Dorsolateral prefrontal cortex (tissue), 122 donors: ENCODE measurements at places on chromosomes 2 and 18.
A peak's percentile ranks its signal among the peaks of the same experiment; 100 is the strongest.

GRCh38 chr2:70718736-70719135 lies 49.3 kb downstream of the ADD2 start:
- DNase-seq = no peak

DNA sequence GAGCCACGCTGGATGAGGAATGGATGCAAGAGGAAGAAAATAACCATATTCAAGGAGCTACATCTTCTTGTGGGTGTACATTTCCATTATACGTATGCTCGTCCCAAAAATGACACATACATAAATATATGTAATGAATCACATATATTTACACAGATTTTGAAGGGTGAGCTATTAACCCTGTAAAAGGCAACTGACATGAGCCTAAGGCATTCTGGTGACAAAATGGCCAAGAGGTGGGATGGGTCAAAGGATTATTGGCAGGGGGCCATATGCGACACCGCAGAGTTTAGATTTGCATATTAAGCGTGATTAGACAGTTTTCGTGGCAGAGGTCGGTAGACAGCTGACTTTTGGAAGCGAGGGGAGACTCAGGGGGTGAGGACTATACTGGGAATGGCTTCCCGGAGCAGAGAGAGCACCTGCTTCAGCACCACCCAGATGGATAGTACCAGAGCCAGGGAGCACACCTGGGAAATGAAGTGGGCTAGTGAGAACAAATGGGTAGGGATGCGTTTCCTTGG lies 431 bp upstream of the CNRIP1 start:
- no peak for DNase-seq

DNA sequence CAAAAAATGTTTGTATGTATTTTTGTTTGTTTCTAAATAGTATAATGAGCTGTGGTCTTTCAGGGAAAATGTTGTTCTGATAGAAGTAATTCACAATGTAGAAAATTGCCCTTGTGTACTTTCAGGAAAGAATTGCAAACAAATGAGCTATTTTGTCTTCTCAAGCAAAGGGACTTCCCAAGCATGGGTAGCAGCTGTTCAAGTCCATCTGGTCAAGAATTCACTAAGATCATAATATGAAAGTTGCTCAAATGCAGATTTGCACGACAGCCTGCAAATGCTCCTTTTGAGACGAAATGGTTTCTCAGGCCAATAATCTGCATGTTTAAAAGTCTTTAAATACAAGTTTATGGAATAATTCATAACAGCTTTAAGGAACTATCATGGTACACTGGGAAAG lies 51.9 kb upstream of the HNMT start:
- no peak for DNase-seq

DNA sequence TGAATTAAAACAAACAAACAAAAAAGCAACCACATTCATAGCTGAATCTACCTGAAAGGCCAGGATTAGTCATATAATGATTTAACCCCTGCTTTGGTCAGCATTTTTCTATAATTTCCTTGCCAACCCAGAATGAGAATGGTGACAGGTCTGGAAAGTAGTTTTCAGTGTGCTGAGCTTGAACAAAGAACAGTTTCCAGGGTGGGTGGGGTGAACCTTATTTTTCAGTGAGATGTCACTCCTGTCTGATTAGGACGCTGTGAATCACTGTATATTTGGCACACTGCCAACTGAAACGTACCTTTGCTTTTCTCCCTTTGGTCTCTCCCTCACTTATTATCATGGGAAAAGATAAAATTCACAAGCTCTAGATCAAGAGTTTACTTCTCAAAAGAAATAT lies 35.0 kb upstream of the DSC1 start:
- no peak for DNase-seq

DNA sequence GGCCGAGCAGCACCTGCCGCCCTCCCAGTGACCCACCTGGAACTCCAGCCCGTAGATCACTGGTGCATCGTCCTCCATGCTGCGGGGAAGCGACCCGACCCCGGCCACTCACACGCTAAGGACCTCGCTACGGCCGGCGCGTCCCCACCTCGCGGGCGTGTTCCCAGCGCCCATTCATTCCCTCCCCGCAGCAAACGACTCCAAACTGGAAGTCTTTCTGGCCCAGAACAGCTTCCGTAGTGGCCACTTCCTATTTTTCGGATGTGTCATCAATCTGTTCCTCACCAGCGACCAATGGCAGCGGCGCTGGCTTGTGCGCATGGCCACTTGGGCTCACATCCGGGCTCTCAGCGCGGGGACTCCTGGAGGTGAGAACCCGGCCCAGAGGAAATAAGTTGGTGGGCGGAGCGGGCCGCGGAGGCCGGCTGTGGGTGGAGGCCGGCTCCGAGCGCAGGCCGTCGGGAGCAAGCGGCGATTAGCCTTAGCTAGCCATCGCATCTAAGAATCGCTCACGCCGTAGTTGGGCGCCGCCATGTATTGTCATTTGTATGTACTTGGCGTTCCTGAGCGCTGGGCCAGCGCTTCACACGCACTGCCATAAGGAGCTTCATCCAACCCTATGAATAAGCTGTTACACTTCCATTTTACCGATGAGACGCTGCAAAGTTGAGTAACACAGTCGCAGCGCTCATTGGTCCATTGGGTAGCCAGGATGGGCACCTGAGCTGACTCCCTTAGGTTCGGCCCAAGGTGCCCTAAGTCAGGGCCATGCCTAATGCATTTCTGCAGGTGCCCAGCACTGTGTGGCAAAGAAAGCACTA lies at the start of gene EIPR1:
EIPR1 (minus strand) TSS at position 207 of the 821 bp plus-strand sequence; CDS start at position 78, 129 bp downstream.
- DNase-seq = peak; percentile 98

- no peak for DNase-seq
Observed at GRCh38 chr2:45892425-45892745, 240.9 kb downstream of the PRKCE start.

DNA sequence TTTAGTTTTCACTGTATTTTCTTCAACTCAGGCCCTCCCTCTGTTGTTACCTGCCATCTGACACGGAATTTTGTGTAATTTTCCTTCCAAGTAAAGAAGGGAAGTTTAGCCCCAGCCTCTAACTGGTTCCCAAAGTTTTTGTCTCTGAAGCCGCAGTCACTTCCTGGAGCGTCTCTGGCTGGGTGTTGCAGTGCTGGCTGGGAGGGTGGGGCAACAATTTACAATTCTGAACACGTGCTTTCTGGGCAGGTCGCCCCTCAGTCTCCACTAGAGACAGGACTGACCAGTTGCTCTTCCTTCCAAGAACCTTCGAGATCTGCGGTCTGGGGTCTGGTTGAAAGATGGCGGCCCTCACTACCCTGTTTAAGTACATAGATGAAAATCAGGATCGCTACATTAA lies 3.5 kb downstream of the CNDP2 start:
- DNase-seq = peak; percentile 58

DNA sequence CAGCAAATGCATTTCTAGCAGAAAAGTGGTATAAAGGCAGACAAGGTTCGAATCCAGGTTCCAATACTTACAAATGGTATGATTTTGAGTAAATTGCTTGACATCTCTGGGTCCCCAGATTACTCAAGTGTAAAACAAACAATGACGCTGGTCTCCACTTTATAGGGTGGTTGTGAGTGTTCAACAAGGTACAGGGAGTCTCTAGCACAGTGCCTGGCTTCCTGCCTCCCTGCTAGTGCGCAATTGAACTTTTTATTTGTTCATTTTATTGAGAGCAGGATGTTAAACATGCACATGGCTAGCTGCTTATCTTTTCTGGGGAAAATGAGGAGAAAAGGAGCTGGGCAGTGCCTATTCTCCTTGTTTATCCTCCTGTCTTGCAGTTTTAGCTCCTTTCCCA lies 74.9 kb upstream of the MYL1 start:
- DNase-seq = no peak

GRCh38 chr18:26207937-26208336 lies 18.3 kb upstream of the TAF4B start:
- DNase-seq = no peak
